Mammary microvascular endothelial cell (primary cell): ENCODE measurements at places on chromosomes 3 and 15. TPM values are rescaled to one million over a fixed set of nuclear protein-coding genes. Genes with fewer than 3 reads are reported as not detected.

GOLGA6L9 gene
- total RNA-seq: 0.47 and 0.69 TPM in 2 replicates

LRTM1 gene
- total RNA-seq: not detected in 2 replicates

DZIP1L gene
- total RNA-seq: 4.9 and 7.0 TPM in 2 replicates

SPG11 gene
- 28.0 and 40.8 TPM in 2 replicates for total RNA-seq

CHRNA5 gene
- 3.9 and 7.2 TPM in 2 replicates for total RNA-seq

CAV3 gene
- total RNA-seq: not detected in 2 replicates

MYZAP gene
- 9.4 and 13.8 TPM in 2 replicates for total RNA-seq

RIOX2 gene
- 28.7 and 38.8 TPM in 2 replicates for total RNA-seq
